CMK (cell line): ENCODE measurements at places on chromosomes 7 and 10.
A peak's percentile ranks its signal among the peaks of the same experiment; 100 is the strongest.

- no peak for DNase-seq
Observed at GRCh38 chr10:116868198-116868676, 18.9 kb downstream of the ENO4 start.

GRCh38 chr10:46541017-46541661, 15.3 kb downstream of the GPRIN2 start:
- DNase-seq, result peak; percentile 11

- no peak for DNase-seq
Observed at GRCh38 chr10:128851726-128852125, 615.3 kb upstream of the MGMT start.

DNA sequence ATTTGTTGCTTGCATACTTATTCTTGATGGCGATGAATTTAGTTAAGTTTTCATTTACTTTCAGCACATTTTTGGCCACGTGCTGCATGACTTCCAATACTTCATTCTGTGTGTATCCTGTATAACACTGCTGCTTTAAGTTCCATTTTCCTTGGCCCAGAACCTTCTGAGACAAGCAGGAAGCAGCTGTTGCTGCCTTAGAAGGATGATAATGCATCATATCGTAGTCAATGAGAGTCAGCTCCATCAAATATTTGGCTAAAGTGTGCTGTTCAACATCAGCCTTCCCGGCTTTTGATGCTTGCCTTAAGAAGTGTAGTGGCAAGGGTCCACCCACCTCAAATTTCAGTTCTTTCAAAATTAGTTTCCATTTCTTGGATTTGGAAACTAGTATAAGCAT, 59.2 kb upstream of the GLCCI1 start:
- no peak for DNase-seq

- no peak for DNase-seq
Observed at GRCh38 chr10:34178196-34178595, 636.9 kb downstream of the PARD3 start.

DNA sequence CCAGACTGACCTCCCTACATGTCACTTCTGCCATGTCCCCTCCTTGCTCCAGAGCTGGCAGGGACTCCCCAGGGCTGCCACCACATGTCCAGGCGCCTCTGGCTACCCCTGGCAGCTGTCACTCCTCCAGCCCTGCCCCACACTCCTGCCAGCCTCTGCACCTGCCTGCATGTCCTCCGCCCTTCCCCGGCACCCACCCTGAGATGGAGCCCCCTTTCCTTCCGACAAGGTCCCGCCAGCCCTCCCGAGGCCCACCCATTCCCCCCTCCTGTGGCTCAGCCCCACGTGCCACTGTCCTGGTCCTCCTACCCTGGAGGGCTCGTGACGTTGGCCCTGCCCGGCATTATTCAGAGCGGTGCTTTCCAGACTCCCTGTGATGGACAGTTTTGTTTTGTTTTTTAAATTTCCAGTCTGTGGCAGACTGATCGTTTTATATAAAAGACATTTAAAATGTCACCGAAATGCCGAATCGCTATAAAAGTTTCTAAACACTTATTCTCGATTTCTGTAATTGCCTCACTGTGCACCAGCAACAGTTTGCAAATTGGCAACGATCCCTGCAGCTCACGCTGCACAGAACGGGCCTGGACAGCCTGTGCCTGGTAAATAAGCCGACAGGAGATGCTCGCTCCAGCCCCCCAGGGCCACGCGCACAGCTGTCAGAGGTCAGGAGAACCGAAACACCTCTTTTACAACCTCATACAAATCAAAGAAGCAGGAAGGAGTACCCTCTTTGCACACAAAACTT, 111.1 kb upstream of the SH2B2 start:
- DNase-seq, result no peak

GRCh38 chr10:30432622-30433305, 1.2 kb upstream of the MAP3K8 start:
- DNase-seq, result no peak

- no peak for DNase-seq
Observed at GRCh38 chr7:55261386-55261770, 103.8 kb upstream of the LANCL2 start.

- no peak for DNase-seq
Observed at GRCh38 chr7:41207141-41207540, 495.7 kb downstream of the INHBA start.

GRCh38 chr7:151764056-151764920, 112.6 kb downstream of the PRKAG2 start:
- DNase-seq, result no peak

DNA sequence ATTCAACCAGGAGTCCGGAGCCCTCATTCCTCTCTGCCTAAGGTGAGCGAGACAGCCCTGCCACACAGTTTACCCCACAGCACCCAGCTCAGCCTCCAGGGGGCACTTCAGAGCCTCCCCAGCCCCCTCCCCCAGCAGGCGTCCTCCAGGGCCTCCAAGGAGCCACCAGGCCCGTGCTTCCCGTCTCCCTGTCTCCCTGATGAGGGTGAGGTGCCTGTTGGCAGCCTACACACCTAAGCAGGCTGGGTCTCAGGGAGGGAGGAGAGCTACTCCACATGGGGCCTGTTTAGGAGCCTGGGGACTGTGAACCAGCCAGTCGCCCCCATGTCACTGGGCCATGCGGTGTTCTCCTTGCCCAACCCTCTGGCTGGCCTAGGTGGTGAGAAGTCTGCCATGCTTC, 28.9 kb upstream of the TRIM8 start:
- DNase-seq, result no peak

DNA sequence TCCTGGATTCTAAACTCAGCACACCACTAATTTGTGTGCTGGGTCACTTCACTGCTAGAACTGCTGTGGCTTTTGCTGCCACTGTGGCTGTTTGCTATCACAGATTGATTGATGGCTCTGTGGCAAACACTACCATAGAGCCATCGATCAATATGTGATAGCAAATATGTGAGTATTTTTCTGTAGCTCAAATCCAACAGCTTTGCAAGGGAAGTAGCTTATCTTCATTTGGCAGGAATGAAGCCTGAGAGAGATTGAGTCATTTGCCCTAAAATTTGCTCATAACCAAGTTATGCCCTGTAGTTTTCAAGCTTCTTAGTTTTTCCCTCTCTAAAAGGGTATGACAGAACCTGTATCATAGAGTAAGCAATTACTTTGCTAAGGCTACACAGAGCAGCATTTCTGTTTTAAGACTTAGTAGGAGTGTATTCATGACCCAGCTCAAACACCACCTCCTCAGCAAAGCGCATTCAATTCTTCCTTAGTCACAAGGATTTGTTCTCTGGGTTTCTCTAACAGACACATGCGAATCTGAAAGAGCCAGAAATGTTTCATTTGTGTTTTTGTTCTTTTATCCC, 43.1 kb downstream of the MINPP1 start:
- DNase-seq, result peak; percentile 29

DNA sequence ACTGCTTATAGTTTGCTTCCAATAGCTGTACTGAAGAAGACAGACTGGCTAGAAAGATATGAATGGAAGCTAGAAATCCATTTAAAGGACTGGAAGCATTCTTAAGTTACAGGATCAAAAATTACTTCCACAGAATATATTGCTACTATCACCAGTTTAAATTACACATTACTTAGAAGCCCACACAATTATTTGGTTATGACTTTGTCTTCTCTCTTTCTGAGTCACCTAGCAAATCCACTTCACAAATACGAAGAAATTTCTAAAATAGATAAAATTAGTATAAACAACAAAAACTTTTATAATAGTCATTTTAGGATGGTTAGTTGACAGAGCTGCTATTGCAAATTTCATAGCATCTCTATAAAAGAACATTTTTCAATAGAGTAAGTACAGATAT, 108.1 kb downstream of the SNX13 start:
- DNase-seq, result no peak

GRCh38 chr7:30726296-30727006, 25.5 kb upstream of the INMT start:
- DNase-seq, result no peak

- no peak for DNase-seq
Observed at GRCh38 chr10:98411166-98411565, 3.8 kb downstream of the PYROXD2 start.

GRCh38 chr10:88372881-88373592, 210.1 kb downstream of the RNLS start:
- DNase-seq, result no peak

- DNase-seq, result no peak
Observed at GRCh38 chr10:129915526-129916378, 48.3 kb downstream of the EBF3 start.
